Stimulated activated naive CD8-positive, alpha-beta T cell treated with anti-CD3 and anti-CD28 coated beads, Interleukin-15, Interleukin-2, amounts not matched to agents 100 U/mL and 50 U/mL, for 24 hours (primary cell): ENCODE measurements at places on chromosomes 2 and 18.

GRCh38 chr2:197425550-197425949, 9.3 kb downstream of the SF3B1 start:
- no peak for DNase-seq

DNA sequence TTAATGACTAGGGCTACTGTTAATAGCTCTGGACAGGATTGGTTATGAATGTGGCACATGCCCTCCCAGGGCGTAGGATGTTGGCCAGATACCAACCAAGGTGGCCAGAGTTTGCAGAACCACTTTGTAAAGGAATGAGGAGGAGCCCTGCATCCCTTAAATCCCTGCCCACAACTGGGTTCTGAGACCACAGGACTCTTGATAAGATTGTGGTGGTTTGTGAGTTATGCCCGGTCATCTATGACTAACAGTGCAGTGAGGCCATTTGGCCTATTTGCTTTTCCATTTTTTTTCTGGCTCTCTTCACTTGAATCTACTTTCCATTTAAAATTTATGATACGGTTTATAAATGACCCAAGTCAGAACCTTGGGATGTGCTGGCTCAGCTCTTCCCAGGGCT, 294.5 kb downstream of the PRKCE start:
- no peak for DNase-seq

DNA sequence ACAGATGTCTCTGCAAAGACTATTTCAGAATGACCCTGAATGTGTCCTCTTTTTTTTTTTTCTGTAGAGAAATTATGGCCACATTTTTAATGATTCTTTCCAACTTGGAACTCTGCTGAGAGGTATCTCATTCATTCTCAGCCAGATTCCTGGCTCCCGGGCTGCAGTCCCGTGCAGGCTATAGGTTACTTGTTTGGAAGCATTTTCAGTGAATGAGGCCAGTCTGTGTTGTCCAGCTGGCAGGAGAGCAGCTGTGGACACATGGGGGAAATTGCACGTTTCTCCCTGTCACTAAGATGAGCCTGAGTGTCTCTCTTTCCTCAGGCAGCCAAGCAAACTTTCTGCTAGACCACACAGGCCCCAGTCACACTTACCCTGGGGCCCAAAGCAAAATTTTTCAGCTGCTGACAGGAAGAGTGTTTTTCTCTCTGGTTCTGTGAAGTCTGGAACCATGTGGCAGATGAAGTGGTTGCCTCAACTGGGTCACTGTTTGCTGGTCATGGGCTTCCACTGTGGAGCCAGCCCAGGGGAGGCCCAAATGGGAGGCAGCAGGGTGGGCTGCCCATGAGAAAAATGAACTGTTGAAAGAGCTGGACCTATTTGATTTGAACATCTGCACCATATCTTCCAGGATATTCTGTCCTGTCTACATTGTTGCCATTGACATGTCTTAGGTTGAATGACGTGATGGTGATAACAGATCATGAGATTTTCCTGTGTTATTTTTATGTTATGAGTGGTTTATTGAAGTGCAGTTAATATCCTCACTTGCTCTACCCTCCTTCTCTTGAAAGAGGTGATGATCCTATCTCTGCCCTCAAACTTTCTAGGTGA, 431.2 kb downstream of the LPIN1 start:
- no peak for DNase-seq

DNA sequence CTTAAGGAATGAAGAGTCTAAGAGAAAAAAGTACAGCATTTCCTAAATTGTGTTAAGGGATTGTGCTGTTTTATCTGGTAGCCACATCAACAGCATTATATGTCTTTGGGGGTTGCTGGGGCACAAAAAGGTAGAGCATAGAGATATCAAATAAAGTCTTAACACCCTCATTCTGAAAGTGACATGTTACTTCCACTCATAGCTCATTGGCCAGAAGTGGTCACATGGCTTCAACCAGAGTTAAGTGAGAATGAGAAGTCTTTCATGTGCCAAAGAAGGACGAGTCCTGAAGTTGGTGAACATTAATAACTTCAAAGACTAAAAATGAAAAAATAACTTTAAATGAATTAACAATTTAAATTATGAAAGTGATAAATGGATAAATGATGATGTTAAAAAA, 175.7 kb upstream of the ZEB2 start:
- DNase-seq, result no peak

DNA sequence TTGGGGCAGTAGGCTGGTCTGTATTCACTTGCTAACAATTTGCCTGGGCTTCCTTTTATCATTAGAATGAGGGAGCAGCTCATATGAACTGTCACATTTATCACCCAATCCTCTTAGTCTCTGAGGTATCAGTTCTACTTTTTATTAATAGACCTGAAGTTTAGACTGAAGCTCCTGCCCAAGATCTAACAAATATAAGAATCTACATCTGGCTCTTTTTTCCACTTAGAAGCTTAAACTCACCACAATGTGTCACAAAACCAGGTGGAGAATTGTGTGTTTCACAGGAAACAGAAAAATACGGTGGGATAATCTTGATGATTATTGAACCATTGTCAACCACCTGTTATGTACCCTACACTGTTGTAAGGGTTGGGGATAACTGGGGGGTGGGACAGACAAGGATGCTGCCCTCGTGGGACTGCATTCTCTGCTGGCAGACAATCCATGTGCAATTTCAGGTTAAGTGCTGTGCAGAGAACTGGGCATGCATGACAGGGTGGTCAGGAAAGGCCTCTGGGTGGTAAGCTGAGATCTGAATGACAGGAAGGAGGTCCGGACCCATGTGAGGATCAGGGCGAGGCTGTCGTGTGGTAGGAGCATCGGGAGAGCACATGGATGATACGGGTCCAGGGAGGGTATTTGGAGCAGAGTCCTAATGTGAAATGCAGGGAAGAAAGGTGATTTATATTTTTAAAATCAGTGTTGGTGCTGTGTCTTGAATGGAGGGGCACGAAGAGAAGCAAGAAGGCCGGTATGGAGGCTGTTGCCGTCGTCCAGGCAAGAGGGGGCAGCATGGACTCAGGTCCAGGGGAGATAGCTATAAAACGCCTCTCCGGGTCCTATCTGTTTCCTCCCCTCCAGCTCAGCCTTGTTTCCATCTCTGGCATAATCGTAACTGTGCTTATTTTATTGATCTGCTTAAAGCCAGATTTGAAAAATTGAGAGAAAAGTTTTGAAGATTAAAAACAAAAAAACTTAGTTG, 17.6 kb downstream of the MYL12B start:
- DNase-seq, result no peak

- no peak for DNase-seq
These were observed 7.8 kb upstream of the RALB start for GRCh38 chr2:120244656-120245519.

- DNase-seq, result peak; percentile 37
These were observed 52.4 kb downstream of the STK39 start for GRCh38 chr2:168194784-168195522.

DNA sequence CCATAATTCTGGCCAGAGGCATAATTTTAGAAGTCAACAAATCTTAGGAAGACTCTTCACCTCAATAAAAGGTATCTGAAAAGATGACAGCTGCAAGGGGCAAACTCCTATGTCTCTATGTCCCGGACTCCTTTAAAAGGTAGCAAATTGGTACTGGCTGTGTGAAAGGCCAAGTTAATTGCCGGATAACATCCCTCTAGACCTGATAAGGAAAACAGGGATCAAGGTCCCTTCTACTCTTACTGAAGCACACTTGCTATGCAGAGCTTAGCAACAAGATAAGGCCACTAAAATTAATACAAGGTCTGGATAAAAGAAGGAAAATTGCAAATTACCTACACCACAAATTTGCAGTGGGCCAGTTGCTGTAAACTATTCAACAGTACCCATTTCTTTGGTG, 141.0 kb upstream of the EPC2 start:
- no peak for DNase-seq

DNA sequence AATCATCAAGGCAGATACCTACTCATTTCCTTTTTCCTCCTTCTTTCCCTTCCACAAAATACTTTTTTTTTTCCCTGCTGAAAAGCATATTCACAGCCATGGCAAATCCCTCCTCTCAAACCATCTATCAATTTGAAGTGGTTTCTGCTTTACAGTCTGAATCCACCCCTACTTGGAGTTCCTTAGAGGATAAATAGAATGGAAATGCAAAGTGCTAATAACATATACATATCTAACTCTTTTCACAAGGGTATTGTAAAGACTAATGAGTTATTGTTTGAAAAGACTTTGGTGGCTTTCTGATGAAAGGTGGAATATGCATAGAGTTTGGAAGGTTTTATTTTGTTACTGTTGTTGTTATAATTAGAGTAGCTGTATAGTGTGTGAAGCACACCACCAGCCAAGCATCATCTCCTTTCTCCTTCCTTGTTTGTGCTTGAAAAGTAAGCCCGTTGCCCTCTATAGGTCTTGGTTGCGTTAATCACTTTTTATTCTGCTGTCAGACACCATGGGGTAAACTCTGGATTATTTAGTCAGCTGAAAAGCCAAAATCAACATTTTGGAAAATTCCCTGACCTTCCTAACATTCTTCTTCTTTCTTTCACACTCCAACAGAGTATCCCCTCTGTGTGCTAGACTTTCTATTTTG, 2126.9 kb upstream of the CELF4 start:
- DNase-seq, result no peak

GRCh38 chr2:241465543-241465942, 42.8 kb downstream of the STK25 start:
- DNase-seq, result no peak

DNA sequence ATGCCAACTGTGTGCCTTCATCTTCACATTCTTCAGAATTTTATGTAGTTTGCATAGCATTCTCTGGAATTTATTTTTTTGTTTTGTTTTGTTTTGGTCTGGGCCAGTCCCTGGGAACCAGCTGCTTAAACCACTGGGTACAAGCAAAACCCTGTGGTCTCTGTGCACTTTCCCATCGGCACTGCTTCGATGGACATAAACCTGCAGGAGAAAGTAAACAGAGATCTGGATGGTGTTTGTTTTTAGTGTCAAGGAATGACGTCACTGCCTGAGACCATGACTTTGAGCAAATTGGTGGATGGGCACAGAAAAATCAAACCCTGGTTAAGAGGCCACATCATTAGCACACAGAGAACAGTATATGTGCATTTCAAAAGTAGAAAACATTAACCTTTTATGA, 64.7 kb upstream of the RASGRP3 start:
- no peak for DNase-seq

- DNase-seq, result no peak
These were observed 91.2 kb downstream of the TWIST2 start for GRCh38 chr2:238939074-238939473.
